Activated CD8-positive, alpha-beta memory T cell treated with anti-CD3 and anti-CD28 coated beads for 1 hour (primary cell): ENCODE measurements at places on chromosomes 12 and 14.

GRCh38 chr12:105409801-105410471 is 79.4 kb downstream of the C12orf75 start:
- no peak for DNase-seq

GRCh38 chr12:25591144-25591543 is 38.1 kb upstream of the LMNTD1 start:
- no peak for DNase-seq

DNA sequence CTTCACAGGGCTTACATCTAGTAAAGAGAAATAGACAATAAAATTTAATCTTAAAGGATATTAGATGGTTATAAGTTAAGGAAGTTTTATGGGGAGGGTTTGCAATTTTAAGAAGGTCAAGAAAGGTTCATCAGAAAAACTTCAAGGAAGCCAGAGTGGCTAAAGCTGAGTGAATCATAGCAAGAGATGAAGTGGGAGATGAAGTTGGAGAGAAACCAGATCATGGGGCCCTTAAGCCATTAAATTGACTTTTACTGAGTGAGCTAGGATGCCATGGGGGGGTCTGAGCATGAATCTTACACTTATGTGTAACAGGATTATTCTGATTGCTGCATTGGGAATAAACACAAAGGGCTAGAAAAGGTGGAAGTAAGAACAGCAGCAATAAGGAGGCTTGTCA is 189.2 kb downstream of the LRIG3 start:
- no peak for DNase-seq

DNA sequence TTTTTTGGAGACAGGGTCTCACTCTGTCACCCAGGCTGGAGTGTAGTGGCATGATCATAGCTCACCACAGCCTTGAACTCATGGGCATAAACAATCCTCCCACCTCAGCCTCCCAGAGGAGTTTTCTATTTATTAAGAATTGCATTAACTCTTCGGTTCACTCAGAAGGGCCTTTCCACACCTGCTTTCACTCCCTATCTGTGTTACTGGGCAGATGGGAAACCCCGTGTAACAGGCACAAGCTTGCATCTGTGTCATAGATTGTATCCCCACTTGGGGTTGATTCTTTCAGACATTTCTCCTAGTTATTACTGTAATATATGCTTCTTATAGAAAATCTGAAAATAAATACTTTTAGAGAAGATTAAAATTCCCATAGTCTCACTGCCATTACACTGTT is 38.7 kb downstream of the STX2 start:
- no peak for DNase-seq

GRCh38 chr14:86346818-86347384 is 817.0 kb downstream of the FLRT2 start:
- no peak for DNase-seq

DNA sequence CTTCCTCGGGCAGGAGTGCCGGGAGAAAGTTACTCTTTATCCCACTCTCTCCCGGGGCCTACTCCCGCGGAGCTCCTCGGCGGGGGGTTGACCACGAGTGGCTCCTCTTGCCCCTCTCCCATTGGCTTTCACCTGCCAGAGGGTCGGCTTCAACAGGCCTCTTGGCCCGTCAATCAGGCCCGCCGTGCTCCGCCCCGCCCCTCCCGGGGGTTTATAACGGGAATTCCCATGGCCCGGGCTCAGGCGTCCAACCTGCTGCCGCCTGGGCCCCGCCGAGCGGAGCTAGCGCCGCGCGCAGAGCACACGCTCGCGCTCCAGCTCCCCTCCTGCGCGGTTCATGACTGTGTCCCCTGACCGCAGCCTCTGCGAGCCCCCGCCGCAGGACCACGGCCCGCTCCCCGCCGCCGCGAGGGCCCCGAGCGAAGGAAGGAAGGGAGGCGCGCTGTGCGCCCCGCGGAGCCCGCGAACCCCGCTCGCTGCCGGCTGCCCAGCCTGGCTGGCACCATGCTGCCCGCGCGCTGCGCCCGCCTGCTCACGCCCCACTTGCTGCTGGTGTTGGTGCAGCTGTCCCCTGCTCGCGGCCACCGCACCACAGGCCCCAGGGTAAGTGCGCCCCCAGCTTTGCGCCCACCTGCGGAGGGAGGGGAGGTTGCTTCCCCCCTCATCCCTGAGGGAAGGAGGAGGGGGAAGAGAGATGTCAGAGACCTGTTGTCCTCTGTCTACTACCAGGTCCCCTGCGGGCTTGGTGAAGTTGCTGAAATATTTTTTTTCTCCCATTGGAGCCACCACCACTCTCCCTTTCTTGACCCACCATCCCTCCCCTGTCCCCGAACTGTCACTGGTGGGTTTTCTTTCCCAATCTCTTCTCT is at the start of gene SMOC1:
Gene SMOC1 (plus strand): TSS at position 242 of the 869 bp plus-strand sequence. CDS start 263 bp downstream, at position 505.
- no peak for DNase-seq

- DNase-seq, result no peak
These were observed 58.2 kb downstream of the HMGA2 start for GRCh38 chr12:65882486-65882885.

DNA sequence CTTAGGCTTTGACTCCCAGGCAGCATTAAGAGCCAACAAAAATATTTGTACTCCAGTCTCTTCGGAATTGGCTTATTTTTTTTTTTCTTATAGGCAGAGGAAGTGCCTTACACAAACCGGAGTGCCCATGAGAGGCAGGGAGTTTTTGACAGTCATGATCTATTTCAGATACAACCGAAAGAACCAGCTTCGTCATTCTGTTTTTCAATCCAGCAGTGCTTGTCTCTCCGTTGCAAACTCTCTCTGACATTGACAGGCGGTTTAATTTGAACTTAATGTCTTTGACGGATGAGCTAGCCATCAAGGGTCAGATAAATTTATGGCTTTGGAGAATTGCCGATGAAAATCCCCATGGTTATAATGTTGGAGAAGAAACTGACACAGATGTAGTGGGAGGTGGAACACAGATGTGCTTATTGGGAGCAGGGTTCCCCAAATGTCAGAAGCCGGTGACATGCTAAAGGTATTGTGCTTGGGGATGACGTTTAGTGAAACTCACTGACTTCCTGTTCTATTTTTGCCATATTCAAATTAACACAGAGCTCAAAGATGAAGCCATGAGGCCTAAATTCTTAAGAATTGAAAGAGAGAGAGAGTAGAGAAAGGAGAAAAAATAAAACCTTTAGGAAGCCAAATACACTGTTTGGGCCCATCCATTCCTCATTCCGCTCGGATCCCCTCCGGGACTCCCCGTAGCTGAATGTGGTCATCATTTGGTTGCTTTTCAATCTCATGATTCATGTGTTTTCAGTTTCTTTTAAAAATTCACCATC is 59.7 kb downstream of the PLXNC1 start:
- no peak for DNase-seq

DNA sequence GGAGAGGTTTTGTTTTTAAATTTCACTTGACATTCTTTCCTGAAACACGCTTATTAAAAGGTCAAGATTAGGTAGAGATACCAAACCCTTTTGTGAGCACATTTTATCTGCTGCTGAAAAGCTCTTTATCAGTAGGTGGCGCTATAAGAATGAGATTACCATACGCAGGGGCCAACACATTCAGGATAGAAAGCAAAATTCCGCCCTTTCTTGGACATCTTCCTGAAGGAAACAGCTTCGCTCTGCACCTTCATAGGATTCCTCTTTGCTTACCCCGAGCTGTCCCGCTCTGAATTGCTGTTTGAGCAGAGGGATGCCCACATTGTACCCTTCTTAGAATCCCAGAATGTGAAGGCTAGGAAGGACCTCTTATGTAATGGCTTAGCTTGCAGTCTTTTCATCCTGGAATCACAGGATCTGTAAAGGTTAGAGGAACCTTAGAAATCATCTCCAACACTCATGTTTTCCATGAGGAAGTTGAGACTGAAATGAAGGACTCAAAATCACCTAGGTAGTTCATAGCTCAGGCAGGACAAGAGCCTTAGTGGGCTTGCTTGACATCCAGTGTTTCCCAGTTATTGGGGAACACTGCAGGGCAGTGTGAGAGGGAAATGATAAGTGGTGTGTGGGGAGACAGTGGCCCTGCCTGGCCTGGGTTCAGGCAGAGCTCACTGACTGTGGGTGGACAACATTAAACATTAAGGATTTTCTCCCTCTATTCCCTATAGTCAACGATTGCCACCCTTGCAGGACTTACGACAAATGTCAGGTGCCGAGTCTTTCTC is 38.7 kb upstream of the CRY1 start:
- no peak for DNase-seq

GRCh38 chr14:77570706-77571268 is 45.6 kb downstream of the SPTLC2 start:
- DNase-seq, result no peak

GRCh38 chr14:79605849-79606248 is 605.5 kb downstream of the DIO2 start:
- DNase-seq, result no peak

DNA sequence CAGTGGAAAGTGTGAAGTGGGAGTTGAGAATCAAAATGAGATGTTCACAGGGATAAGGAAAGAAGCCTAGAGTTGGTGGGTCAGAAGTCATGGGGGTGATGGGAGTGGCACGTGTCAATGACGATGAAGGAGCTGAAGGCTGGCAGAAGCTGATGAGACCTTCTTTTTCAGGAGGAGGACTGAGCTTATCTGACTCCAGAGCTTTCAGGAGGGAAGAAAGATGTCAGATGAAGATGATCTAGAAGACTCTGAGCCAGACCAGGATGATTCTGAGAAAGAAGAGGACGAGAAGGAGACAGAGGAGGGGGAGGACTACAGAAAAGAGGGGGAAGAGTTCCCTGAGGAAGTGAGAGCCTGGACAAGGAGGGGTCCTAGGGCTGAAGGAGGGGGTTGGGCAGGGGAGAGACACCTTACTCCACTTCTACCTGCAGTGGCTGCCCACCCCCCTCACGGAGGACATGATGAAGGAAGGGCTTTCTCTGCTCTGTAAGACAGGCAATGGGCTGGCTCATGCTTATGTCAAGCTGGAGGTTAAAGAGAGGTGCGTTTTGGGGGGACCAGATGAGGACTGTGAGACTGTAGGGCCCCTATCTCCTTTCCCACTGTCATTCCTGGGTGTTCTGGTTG is 905 bp downstream of the LRRC23 start:
- DNase-seq, result no peak

GRCh38 chr14:71006200-71006563 is 98.9 kb downstream of the PCNX1 start:
- DNase-seq, result no peak

- DNase-seq, result peak; percentile 39
These were observed 30.6 kb upstream of the RPLP0 start for GRCh38 chr12:120231316-120232011.

DNA sequence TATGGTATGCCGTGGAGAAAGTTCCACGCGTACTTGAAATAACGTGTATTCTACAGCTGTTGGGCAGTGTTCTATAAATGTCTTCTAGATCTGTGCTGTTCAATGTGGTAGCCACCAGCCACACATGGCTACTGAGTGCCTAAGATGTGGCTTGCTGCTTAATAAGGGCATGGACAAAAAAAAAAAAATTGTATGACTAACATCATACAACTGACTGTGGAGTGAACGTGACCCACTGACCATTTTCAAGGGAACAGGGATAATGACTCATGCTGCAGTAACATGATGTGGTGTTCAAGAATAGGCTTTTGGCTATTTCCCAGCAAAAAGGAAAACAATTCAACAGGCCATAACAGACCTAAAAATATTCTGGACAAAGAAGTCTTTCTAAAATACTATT is 13.0 kb downstream of the ATG14 start:
- no peak for DNase-seq

GRCh38 chr12:114580306-114580705 is 103.7 kb downstream of the TBX3 start:
- DNase-seq, result no peak

GRCh38 chr12:113062502-113063395 is 6.2 kb downstream of the DTX1 start:
- DNase-seq, result no peak

GRCh38 chr14:57274551-57274950 is 5.8 kb downstream of the AP5M1 start:
- DNase-seq, result no peak

- DNase-seq, result no peak
These were observed 104.1 kb downstream of the LMNTD1 start for GRCh38 chr12:25449007-25449406.
